Umbilical cord (tissue), 2 donors: ENCODE measurements at places on chromosomes 3 and 15.

DNA sequence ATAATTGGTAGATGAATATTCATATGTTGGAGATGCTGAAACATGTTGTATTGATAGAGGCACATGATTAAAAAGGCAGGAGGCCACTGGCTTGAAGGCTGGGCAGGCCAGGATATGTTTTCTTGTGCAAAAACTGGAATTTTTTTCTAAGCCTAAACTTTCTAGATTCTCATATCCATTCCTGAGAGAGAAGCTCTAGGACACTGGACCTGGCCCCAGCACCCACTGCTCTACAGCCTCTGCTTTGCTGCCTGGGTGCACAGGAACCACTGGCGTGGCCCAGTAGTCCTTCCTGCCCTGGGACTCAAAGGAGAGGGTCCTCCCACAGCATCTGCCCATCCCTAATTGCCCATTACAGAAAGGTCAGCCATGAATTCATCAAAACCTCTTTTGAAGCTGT, 58.1 kb upstream of the APEH start:
- DNase-seq = no peak

DNA sequence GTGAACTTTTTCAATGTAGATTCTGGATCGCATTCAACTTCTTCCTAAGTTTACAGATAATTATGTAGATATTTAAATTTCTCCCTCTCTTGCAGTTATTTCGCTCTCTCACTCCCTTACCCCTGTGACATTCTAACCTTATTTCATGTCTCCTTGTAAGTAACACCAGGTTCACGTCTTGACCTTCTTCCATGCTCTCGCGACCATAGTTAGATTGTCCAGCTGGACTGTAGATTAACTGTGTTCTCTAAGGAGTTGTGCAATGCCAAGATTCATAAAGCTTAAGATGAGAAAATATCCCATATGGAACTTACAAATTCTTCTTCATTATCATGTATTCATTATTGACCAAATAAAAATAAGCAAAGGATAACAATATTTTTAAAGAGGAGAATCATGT, 430.5 kb downstream of the GABRG3 start:
- peak; percentile 48 for DNase-seq

DNA sequence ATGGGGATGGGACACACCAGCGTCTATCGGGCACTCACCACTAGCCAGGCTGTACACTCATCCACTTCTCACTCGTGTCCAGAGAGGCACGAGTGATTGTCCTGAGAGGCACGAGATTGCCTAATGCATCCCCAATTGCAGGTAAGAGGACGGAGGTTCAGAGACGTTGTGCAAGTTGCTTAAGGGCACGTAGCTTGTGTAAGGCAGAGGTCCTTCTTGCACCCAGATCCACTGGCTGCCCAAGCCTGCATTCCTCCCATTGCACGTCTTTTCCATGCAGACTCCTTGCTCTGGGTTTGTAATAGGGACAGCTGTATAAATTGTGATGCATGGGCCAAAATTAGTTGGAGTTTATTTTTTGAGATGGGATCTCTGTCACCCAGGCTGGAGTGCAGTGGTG, 264.3 kb downstream of the PLCL2 start:
- no peak for DNase-seq

DNA sequence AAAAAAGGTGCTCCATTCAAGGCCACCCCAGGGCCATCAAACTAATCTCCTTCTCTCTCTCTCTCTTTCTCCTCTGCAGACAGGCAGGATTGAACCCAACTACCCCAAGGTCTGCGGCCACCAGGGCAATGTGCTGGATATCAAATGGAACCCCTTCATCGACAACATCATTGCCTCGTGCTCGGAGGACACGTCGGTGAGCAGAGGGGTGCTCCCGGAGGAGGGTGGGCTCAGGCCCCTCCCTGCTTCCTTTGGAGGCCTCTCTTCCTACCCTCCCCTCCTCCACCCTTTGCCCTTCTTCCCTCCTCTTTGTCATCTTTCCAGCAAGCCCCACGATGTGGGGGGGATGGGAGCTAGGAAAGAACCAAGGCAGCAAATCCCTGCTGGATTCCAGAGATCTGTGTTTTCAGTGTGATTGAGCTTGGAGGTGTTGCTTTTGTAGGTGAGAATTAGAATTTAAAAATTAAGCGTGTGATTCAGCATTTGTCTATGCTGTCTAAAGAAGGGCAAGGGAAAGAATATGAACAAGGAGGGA, 116.3 kb downstream of the CORO2B start:
- DNase-seq = no peak

- no peak for DNase-seq
Measured at GRCh38 chr3:67642734-67643133, 11.7 kb downstream of the SUCLG2 start.
